ENCODE measurements at places on chromosomes 2 and 18.
A peak's percentile ranks its signal among the peaks of the same experiment; 100 is the strongest.

DNA sequence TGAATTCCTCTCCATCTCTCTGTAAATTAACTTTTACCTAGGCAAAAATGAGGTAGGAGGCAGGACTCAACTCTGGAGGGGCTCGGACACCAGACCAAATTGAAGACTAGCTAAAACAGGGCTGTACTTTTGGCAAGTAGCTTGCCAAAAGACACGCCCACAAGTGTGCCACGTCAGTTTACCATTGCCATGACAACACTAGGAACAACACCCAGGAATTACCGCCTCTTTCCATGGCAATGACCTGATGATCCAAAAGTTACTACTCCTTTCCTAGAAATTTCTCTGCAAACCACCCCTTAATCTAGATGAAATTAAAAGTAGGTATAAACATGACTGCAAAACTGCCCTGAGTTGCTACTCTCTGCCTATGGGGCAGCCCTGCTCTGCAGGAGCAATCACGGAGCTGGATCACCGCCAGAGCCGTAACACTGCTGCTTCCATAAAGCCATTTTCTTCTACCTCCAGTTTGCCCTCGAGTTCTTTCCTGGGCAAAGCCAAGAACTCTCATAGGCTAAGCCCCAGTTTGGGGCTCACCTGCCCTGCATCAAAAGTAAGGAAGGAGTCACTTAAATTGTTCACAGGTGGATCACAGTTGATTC, 66.0 kb upstream of the FAM136A start:
- DNase-seq: peak; percentile 13

GRCh38 chr2:106280722-106281446, 86.8 kb upstream of the UXS1 start:
- no peak for DNase-seq

DNA sequence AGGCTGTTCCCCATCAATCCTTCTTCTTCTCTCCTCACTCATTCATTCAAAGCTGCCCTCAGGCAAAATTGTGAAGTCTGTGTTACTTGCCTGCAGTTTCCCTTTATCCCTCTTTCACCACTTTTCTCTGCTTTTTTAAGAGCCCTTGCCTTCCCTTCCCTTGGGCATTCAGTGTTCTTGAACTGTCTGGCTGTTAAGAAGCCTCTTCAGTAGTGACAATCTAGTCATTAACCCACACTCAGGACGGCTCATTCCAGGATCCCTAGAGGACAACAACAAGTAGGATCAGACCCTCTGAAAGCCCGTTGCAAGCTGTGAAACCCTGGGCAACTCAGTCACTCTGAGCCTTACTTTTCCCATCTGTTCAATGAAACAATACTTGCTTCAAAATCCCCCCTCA, 615.7 kb downstream of the EPHA4 start:
- no peak for DNase-seq

DNA sequence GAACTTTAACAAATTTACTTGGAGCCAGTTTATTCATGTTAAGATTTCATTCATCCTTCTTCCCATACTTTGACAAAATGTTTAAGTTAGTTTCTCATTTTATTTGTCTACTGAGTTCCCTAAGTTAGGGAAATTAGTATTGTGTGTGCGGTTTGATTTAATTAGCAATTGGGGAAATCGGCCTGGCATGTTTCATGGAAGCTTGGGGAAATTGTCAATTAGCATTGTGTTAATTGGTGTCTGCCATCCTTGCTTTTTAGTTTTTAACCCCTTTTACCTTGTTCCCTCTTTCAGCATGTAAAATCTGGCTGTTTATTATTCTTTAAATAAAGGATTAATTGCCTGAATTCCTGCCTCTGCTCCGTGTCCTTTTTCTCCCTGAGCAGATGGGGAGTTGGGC, 279.6 kb downstream of the BCL11A start:
- DNase-seq: no peak

DNA sequence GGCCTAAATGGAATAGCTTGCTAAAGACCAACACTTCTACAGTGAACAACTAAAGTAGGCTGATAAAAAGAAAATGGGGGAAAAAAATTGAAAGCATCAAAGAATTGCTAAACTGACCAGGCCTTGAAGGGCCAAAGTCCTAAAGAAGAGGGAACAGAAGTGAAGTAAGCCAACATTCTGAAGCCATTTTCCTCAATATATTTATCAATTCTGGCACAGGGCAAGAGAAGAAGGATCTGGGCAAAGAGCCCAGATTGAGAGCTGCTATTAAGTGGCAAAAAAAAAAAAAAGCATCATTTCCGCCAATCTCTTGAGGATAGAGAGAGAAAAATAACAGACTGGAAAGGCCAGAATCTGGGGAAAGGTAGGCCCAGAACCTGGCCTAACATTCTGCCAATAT, 25.7 kb downstream of the FANCL start:
- DNase-seq: no peak

GRCh38 chr2:140344838-140345237, 1564.6 kb upstream of the NXPH2 start:
- DNase-seq: no peak
